ENCODE measurements at places on chromosomes 12 and 14. TPM values are rescaled to one million over a fixed set of nuclear protein-coding genes. Genes with fewer than 3 reads are reported as not detected.

The EGLN3 gene
- total RNA-seq, result 3.2 TPM

The GAS2L3 gene
- total RNA-seq, result 7.0 TPM

The HSPA2 gene
- total RNA-seq, result 12.2 TPM

The DDX51 gene
- total RNA-seq, result 16.7 TPM

The LMBR1L gene
- total RNA-seq, result 37.6 TPM

The VDR gene
- 41.7 TPM for total RNA-seq

The TMEM52B gene
- 0.44 TPM for total RNA-seq

The REP15 gene
- total RNA-seq, result 1.8 TPM

The MUCL1 gene
- 95.6 TPM for total RNA-seq

The TTC6 gene
- 78.6 TPM for total RNA-seq

The CCDC85C gene
- 8.3 TPM for total RNA-seq

The ERGIC2 gene
- total RNA-seq, result 23.9 TPM

The CD163 gene
- 98.6 TPM for total RNA-seq

The VSX2 gene
- total RNA-seq, result not detected

The DAO gene
- not detected for total RNA-seq

The IFNG-AS1 gene
- not detected for total RNA-seq

The ADAM21 gene
- total RNA-seq, result not detected

The CLEC9A gene
- not detected for total RNA-seq

The PRR4 gene
- 10.0 TPM for total RNA-seq

The SLC25A47 gene
- total RNA-seq, result not detected

The FLVCR2 gene
- 9.1 TPM for total RNA-seq

The MIP gene
- not detected for total RNA-seq

The SDSL gene
- 4.6 TPM for total RNA-seq

The CYP46A1 gene
- 1.6 TPM for total RNA-seq

The TGM1 gene
- total RNA-seq, result 0.32 TPM

The KRT78 gene
- 2.0 TPM for total RNA-seq
